ENCODE measurements at places on chromosomes 4 and X. TPM values are rescaled to one million over a fixed set of nuclear protein-coding genes. Genes with fewer than 3 reads are reported as not detected.
A peak's percentile ranks its signal among the peaks of the same experiment; 100 is the strongest.

DNA sequence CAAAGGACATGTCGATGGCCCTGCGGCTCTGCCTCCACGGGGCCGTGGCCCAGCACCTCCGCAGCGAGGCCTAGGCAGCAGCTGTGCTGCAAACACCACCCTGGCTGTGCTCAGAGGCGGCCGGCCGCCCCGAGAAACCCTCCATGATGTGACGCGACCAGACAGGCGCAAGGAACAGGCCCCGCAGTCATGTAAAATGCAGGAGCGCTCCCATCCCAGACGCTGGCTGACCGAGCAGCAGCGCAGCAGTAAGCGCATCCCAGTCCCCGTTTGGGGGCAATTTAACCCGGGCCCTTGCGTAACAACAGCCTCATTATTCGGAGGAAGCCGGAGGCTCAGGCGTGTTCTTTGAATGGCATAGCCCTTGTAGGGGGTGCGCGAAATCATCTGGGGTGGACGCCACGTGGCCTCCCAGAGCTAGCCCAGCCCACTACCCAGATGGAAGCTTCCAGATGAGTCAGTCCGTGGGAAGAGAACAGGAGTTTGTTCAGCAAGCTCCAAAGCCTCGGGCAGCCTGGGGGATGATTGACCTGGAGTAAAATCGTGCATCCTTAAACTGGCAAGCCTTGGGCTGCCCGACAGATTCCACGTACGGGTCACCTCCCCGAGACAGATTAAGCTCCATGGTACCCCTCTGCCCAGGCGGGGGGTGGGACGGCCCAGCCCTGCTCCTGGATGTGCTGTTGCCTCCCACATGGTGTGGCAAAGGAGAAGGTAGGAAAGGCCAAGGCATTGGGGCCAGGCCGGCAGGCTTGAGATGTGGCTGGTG is 124.0 kb downstream of the HMX1 start:
- no peak overlapping the region for H3K4me3 ChIP-seq
- peaks cover 43% of the 10 kb centered on the region for H3K27me3 ChIP-seq
- H3K36me3 ChIP-seq = no peaks in the 10 kb centered on the region
- H3K4me1 ChIP-seq = no peaks in the 10 kb centered on the region
- peak; percentile 2 for DNase-seq
- H3K27ac ChIP-seq = no peak overlapping the region

DNA sequence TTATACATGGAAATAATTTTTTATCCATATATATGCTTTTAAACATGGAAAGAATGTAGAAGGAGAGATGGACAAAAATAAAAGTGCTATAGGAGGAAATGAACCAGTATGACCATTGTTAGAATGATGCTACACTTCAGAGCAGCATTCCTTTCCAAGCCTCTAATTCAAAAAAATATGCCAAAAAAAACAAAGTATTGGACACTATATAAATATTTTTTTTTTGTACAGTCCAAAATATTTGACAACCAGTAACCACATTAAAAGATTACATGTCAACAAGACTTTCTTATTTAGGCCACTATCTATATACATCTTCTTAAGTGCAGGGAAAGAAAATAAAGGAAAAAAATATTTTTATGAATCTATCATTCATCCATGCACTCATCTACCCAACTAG is 198.6 kb downstream of the LRBA start:
- no peak overlapping the region for H3K27ac ChIP-seq
- H3K4me3 ChIP-seq = no peak overlapping the region
- peaks cover 17% of the 10 kb centered on the region for H3K4me1 ChIP-seq
- H3K36me3 ChIP-seq = peaks cover 17% of the 10 kb centered on the region
- no peaks in the 10 kb centered on the region for H3K27me3 ChIP-seq

DNA sequence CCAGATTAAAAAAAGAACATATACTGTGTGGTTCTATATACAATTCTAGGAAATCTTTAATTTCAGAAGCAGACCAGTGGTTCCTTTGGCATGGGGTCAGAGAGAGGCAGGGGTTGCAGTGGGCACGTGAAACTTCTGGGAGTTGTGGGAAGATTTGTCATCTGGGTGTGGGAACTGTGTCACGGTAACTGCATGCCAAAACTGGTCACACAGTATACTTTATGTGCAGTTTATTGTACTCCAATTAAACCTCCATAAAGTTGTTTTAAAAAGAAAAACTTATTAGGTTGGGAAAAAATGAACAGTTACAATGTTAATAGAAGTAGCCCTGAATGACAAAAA is 26.7 kb upstream of the STS start:
- H3K4me1 ChIP-seq = peaks cover 25% of the 10 kb centered on the region
- DNase-seq = no peak
- H3K27ac ChIP-seq = peak overlapping the region; percentile 62
- H3K4me3 ChIP-seq = no peak overlapping the region

HELT gene
- total RNA-seq = not detected
